Mammary microvascular endothelial cell (primary cell): ENCODE measurements at places on chromosomes 13 and 19. TPM values are rescaled to one million over a fixed set of nuclear protein-coding genes. Genes with fewer than 3 reads are reported as not detected.

Gene AMH
- 0.33 TPM in 1 of 2 replicates, not detected in the other for total RNA-seq

Gene LRRC4B
- total RNA-seq = 0.05 TPM in 1 of 2 replicates, not detected in the other

Gene ATP4A
- total RNA-seq = not detected in 2 replicates

Gene CLDN10
- not detected in 2 replicates for total RNA-seq

Gene IGFL3
- not detected in 2 replicates for total RNA-seq

Gene ZNF100
- total RNA-seq = 3.3 and 3.4 TPM in 2 replicates

Gene MATK
- total RNA-seq = not detected in 2 replicates

Gene PALM
- 5.9 and 6.9 TPM in 2 replicates for total RNA-seq

Gene SIAH3
- not detected in 2 replicates for total RNA-seq
